ENCODE measurements at places on chromosomes 3 and 15.

- no peak for DNase-seq
Observed at GRCh38 chr15:99434506-99435112, 131.2 kb upstream of the MEF2A start.

DNA sequence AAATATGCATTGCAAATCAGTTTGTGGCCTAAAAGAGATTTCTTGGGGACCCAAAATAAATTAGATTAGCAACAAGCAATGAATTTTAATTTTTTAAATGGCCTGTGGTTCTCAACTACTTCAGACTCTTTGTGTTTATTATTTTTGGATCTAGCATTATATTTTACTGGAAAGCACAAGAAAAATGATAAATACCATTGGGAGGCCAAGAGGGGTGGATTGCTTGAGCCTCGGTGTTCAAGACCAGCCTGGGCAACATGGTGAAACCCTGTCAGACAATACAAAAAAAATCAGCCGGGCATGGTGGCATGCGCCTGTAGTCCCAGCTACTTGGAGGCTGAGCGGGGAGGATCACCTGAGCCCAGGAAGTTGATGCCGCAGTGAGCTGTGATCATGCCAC lies 13.6 kb downstream of the LACTB start:
- DNase-seq = no peak

GRCh38 chr15:68979816-68980215 lies 34.7 kb upstream of the NOX5 start:
- DNase-seq = no peak

GRCh38 chr3:72682936-72683452 lies 165.3 kb downstream of the SHQ1 start:
- DNase-seq = no peak

DNA sequence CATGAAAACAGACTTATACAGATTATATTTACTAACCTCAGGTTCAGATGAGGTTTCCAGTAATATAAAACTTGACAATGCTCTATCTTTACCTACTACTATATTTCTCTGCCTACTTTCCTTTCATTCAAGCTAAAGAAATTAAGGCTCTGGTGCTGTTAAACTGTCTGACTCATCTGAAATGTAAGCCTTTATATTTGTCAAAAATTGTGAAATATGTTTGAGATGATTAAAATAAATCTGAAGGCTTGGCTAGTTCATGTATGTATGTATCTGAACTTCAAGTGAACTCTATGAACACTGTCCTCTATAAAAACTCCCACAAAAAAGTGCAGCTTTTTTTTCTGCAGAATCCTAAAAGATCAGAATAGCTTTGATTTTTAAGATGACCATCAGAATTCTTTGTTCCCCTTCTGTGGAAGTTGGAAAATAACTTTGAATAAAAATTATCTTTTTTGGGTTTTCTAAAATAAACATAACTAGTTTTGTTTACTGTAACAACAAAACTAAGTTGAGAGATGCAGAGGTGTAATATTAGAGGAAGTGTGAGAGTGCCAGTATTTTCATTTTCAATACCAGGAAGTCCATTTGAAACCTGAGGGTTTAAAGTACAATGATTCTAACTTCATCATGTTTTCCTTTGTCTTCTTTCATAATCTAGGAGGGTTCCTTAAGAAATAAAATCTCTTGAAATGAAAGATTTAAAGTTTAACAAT lies 42.2 kb downstream of the ILDR1 start:
- no peak for DNase-seq

DNA sequence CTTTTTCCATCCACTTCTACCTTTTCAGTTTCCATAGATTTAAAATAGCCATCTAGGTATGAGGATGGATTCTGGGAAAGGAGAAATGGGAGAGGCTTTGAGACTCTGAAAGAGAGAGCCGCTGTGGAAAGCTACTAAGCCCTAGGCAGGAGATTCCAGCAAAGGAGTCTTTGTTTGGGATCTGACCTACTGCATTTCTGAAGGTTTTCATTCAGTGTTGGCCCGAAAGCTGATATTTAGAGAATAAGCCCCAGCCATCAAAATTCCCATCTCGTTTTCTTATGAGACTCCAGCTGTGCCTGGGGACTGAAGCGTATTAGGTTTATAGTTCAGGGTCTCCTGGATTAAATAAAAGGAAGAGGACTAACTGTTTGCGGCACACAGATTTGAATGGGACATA lies 19.5 kb downstream of the LIPH start:
- DNase-seq = no peak

- no peak for DNase-seq
Observed at GRCh38 chr3:69180869-69181591, 58.6 kb upstream of the LMOD3 start.

DNA sequence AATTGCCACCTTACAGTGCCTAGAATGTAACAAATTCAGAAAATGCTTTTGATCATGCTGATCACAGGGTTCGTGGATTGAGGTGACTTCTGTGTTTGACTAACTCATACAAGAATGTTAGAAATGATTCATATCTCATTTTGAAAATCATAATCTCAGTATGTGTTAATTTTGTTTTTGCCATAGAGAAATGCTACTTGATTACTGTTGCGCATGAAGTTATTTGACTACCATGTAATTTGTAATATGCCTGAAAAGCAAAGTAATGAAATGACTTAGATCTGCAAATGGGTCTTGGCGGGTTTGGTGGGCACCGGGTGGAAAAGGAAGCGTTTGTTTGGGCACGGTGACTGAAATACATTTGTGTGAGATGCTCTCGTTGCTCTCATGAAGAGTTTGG lies 173.6 kb upstream of the BHLHE40 start:
- DNase-seq = no peak

- DNase-seq = peak; percentile 51
Observed at GRCh38 chr3:30607032-30607833, 832 bp downstream of the TGFBR2 start.

GRCh38 chr3:19183584-19183983 lies 35.3 kb downstream of the KCNH8 start:
- no peak for DNase-seq

DNA sequence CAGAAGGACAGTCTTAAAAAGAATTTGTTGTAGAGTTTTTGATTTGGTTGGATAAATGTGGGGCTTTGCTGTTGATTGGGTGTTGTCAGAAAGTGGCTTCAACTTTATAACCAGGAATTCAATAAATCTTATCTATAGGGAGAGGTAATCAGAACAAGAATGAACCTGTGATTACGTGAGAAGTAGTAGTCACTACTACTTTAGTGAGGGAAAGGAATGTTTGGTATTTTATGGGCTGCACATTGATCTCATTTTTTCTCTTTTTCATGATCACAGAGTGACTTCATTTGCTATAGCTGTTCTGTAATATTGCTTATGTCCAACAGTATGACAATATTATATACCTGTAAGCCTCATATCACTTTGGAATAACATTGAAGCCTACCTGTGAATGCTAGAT lies 485.2 kb upstream of the BCHE start:
- DNase-seq = no peak

- DNase-seq = no peak
Observed at GRCh38 chr3:114829783-114830182, 317.3 kb downstream of the ZBTB20 start.

DNA sequence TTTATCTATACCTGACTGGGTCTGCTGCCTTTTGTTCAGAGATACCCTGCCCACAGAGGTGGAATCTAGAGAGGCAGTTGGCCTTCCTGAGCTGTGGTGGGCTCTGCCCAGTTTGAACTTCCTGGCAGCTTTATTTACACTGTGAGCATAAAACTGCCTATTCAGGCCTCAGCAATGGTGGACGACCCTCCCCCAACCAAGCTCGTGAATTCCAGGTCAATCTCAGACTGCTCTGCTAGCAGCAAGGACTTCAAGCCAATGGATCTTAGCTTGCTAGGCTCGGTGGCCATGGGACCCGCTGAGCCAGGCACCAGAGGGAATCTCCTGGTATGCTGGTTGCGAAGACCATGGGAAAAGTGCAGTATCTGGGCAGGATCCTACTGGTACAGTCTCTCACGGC lies 270.2 kb downstream of the CADM2 start:
- DNase-seq = no peak

DNA sequence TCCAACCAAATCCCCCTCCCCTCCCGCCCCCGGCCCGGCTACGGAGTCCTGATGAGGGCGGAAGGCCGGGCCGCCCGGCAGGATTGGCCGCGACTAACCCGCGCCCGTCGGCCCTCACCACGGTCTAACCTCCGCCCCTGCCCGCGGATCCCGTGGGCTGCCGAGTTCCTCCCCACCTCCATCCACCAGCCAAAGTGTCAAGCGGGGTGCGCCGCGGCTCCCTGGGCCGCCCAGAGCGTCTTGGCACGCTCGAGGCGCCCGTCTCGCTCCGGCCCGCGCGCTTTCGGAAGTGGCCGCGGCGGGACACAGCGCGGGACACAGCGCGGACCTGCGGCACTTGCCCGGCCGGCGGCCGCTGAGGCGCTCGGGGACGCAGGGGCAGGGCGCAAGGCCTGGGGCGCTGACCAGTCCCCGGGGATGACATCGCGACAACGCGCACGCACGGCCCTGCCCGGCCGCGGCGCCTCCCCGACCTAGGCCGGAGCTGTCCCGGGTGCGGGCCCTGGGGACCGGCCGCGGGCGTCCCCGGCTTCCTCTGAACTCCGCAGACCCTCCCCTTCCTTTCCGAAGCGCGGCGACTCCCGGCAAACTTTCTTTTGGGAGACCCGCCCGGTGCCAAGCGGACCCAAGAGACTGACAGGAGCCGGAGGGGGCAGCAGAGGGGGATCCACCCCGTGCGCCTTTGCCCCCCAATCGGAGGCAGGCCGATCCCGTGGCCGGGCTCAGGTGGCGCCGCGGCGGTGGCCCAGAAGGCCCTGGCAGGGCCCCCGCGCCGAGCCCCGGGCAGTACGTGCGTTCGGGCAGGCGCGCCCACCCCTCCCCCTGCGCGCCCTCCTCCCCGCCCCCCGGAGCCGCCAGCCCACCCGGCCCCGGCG lies 112.8 kb upstream of the ICE2 start:
- DNase-seq = peak; percentile 39

DNA sequence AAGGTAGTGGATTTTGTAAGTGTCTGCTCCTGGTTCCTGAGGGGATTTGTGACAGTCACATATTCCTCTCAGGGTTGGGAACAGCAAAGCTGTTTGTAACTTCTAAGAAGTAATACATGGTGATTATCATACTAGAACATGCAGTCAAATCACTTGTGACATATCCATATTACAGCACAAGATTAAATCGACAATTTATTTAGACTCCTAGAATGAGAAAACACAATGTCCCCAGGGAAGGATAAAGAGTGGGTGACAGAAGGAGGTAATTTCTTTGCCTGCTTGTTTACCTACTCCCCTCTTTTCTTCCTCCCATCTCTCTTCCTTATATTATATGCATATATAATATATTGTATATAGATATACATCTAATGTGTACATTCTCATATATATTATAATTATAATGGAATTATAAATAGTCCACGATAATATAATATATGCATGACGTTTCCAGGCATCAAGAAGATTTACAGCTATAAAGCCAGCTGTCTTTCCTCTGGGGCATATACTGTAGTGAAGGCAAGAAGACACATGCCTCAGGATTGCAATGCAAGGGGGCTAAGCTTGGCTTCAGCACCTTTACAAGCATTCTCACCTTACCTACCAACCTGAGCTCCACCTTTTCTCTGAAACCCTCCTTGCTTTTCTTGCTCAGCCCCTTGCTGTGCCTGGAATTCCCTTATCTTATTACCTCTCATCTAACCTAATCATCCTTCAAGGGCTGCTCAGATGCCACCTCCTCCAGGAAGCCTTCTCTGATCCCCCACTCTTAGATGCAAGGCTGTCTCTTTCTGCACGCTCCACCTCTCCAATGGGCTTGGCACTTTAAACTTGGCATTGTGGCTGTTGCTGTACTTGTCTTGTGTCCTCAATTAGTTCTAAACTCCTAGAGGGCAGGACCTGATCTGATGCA lies 73.1 kb upstream of the PIAS1 start:
- no peak for DNase-seq

DNA sequence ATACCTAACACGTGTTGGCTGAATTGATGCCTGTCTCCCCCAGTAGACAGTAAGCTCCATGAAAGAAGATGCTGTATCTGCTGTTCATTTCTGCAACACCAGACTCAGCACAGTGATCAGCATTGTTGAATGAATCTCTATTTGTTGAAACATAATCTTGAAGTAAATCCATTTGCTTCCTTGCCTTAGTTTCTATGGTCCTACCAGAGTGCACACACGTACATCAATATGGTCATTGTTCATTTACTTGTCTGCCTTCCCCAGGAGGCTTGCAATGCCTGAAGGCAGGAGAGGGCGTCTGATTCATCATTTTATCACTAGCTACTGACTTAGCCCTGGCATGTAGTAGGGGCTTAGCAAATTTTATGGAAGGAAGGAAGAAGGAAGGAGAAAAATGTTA lies 19.2 kb downstream of the RBP2 start:
- DNase-seq = no peak

GRCh38 chr3:119619094-119619493 lies 21.4 kb downstream of the PLA1A start:
- no peak for DNase-seq

- DNase-seq = no peak
Observed at GRCh38 chr3:55555873-55556618, 68.9 kb upstream of the WNT5A start.

DNA sequence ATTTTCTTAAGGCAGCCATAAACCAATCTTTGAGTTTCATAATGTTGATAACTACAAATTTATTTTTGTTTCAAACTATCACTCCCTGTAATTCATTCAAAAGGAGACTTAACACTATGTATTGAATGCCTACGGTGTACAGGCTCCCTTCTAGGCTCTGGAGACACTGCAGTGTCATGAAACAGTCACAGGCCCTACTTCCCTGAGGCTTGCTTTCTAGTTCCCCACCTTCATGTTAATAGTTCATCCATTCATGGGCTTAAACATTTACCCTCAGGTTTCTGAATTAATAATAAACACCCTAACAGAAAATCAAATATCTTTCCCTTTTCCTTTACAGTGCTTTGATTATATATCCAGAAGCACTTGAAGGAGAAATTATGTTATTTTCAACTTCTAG lies 168.7 kb downstream of the CHL1 start:
- no peak for DNase-seq

DNA sequence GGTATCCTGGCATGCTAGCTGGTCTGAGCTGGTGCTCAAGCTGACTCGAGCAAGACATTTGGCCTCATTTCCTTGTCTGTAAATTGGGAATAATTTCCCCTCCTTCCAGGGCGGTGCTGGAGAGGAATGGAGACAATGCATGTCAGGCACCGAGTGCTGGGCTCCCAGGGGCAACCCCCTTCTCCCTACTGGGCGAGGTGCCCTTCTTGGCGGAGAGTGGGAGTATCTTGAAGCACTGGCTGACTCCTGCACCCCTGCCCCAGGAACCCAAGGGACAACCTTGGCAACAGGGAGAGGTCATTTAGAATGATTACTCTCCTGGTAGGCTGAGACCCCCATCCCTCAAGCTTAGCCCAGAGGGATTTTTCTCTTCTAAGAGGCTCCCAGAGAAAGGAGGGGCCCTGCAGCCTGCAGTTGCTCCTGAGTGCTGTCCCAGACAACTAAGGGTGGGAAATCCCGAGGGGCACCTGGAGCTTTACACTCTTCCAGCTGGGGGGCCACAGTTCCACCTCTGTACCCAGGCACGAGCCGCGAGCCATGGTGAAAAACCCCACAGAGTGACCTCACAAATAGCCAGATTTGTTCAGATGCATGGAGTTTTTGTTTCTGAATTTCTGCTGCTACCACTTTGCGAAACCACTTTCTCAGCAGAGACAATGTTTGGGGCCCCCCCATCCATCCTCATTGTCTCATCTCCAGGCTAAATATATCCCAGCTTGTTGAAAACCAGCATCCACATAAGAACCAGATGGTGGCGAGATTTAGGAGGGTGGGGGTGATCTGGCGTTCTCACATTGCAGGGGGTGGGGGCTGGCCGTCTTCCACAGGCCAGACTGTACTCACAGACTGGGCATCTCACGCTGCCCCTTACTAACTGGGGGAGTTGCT lies 44.8 kb downstream of the ABTB1 start:
- no peak for DNase-seq

GRCh38 chr15:25848325-25848724 lies 14.8 kb downstream of the ATP10A start:
- no peak for DNase-seq

- DNase-seq = no peak
Observed at GRCh38 chr15:81388436-81388770, 14.4 kb upstream of the TMC3 start.

Data from HuH-7 (cell line).